ENCODE measurements at places on chromosomes 1 and 21.
A peak's percentile ranks its signal among the peaks of the same experiment; 100 is the strongest.

DNA sequence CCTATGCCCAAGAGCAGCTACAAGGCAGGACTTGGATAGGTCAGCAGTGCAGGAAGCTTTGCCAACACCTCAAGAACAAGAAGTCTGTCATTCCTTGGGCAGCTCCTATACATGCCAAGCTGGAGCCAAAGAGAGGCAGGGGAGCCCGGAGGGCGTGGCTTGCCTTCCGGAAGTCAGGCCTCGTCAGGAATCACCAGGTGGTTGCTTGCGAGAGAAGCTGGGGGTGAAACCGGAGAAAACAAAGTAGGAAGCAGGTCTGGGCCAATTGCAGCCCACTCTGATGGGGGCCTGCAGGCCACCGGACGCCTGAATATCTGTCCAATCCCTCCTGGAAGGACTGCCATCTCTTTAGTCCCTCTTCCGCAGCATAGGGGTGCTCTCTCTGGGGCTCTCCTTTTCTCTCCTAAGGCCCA, 794 bp upstream of the FAM76A start:
- DNase-seq = no peak

GRCh38 chr1:113760102-113761080, 1.1 kb upstream of the PHTF1 start:
- DNase-seq = no peak

DNA sequence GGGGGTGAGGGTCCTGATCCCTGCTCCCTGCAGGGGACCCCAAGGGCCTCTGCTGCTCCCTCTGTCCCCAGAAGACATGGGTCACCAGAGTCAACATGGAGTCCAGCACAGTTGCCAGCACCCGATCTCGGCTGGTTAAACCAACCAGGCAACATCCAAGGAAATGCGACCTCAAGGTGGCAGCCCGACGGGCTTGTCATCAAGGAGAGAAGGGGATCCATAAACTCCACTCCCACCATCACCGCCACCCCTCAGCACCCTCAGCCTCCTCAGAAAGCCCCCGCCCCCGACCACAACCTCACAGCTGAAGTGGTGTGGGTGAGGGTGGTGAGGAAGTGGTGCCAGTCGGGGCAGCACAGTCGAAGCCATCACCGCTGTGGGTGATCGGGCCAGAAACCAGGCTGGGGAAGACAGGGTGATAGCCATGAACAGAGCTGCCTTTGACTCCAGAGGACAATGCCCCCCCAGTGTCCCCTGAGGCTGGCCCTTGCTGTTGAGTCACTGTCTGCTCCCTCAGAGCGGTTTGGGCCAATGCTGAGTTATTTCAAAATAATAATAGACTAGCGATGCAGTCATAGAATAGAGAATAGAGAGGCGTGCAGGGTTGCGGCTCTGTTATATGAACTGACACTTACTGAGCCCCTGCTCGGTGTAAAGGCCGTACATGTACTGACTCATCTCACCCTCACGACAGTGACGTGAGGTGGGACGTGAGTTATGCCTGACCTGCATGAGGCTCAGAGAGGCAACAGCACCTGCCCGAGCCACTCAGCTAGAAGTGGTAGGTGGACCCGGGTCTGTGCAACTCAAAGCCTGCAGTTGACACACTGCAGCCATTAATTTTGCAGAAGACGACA, 88.7 kb upstream of the IFFO2 start:
- no peak for DNase-seq

- no peak for DNase-seq
Observed at GRCh38 chr1:226082959-226083301, 20.4 kb downstream of the H3-3A start.

DNA sequence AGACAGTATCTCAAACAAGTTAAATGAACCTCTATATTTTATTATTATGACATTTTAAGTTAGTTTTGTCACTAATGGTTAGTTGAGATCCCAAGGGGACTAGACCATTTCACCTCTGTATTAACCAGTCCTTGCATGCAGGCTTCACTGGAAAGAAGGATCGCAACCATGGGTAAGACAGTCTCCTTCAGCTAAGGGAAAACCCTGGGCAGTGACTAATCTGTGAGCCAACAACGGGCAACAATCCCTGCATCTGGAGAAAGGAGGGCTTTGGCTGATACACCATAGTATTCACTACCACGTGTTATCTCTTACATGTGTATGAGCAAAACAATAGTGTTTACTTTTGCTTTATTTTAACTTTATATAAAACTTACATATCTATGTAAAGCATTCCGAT, 708.8 kb upstream of the CHRM3 start:
- DNase-seq = peak; percentile 18

- no peak for DNase-seq
Observed at GRCh38 chr1:172480431-172480830, 36.6 kb upstream of the PIGC start.

- DNase-seq = no peak
Observed at GRCh38 chr21:28801906-28802305, 190.8 kb downstream of the LTN1 start.

DNA sequence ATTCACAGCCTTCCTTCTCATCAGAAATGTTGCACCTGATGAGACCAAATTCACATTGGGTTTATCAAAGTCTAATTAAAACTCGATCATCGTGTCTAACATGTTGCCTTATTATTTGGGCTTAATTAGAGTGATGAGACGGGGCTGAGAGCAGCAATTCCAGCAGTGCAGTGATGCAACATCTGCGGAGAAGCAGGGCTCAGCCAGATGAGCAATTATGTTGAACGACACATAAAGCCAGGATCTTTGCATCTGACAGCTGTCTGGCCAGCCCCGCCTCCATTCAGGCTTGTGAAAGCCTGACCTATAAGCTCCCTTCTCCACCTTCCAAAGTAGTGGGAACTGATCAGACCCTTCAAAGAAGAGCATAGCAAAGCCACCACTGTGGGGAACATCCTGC, 109.8 kb downstream of the C1orf94 start:
- DNase-seq = no peak

DNA sequence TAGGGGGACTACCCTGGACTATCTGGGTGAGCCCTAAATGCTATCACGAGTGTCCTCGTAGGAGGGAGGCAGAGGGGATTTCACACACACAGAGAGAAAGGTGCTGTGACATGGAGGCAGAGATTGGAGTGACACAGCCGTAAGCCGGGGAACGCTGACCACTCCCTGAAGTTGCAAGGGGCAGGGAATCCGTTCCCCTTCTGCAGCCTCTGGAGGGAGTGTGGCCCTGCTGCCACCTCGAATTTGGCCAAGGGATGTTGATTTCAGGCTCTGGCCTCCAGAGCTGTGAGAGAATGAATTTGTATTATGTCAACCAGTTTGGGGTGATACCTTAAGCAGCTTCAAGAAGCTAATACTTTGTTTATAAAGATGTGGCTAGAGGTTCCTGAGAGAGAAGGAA, 137.7 kb downstream of the ACTL8 start:
- no peak for DNase-seq

DNA sequence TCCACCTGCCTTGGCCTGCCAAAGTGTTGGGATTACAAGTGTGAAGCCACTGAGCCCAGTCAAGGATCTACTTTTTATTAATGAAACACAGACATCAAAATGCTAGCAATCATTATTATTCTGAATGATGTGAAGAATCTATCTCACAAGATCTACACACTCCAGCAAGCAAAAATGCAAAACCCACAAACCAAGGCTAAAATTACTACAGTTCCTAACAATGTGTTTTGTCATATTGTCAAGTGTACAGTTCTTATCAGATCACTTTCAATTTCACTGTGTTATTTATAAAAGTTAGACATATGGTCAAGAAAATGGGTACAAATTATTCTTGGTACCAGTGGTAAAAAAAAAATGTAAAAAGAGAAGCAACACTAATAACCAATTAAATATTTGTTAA, 61.3 kb upstream of the SDC3 start:
- no peak for DNase-seq

GRCh38 chr1:31714442-31715086, 10.7 kb upstream of the COL16A1 start:
- DNase-seq = peak; percentile 69

DNA sequence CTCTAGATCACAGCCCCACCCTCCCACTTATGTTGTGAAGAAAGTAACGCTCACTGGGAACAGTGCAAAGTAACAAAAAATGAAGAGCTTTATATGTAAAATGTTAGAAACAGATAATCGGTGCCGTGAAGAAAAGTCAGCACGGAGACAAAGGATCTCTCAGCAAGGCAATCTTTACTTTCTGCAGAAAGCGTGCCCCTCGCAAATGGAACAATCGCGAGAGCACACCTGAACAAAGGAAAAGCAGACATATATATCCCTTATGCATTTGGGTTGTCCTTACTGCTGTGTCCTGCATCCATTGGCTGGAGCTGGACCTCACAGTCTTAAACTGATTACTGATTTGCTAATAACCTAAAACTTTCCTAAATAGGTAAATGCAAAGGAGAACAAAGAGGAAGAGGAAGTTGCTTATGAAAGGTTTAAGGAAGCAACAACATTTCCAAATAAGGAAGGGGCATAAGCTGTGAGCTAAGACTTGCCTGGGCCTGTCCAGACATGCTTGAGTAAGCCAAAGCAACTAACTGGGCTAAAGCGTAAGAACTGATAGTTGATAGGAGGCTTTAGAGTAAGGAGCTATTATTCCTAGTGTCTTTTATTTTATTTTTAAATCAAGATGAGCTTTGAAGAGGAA, 89.7 kb downstream of the GTF2B start:
- DNase-seq = peak; percentile 21

- DNase-seq = no peak
Observed at GRCh38 chr21:14699433-14700407, 153.6 kb upstream of the SAMSN1 start.

DNA sequence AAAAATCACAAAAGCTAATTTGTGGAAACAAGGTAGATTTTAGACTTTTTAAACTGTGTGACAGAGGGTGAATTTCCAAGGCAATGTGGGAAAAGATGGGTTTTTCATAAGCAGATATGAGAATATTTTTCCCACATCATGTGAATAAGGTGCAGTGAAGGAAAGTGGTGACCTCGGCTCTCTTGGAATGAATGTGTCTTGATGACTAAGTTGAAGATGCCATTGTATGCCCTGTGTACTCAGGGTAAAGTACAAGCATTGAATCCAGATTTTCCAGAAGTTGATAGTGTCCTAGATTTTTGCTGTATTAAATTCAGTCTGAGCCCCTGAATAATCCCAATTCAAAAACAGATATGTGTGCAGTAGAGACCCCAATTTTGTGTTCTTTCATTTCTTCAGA, 442.6 kb upstream of the ADGRL2 start:
- no peak for DNase-seq

- DNase-seq = no peak
Observed at GRCh38 chr1:244066954-244067716, 16.1 kb downstream of the ZBTB18 start.

GRCh38 chr1:40742363-40743061, 41.1 kb upstream of the KCNQ4 start:
- DNase-seq = no peak

DNA sequence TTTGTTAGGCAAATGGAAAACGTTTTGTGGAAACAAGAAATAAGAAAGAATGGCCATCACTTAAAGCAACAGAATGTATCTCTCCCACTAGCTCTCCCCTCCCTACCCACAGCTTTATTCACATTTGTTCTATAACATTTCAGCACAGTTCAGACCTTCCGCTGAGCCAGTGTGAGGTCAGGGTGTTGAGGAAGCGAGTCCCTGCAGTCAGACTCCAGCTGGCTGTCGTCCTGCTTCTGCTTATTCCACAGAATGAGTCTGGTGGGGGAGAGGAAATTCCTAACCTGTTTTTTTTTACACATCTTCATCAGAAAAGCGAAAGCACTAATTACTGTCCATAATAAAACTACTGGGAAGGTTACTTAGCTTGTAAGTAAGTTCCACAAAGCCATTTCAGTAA, 39.0 kb downstream of the MRPL39 start:
- peak; percentile 21 for DNase-seq

GRCh38 chr1:85656948-85657347, 51.3 kb downstream of the ZNHIT6 start:
- DNase-seq = no peak

GRCh38 chr1:41723786-41724185, 194.9 kb downstream of the HIVEP3 start:
- DNase-seq = no peak

DNA sequence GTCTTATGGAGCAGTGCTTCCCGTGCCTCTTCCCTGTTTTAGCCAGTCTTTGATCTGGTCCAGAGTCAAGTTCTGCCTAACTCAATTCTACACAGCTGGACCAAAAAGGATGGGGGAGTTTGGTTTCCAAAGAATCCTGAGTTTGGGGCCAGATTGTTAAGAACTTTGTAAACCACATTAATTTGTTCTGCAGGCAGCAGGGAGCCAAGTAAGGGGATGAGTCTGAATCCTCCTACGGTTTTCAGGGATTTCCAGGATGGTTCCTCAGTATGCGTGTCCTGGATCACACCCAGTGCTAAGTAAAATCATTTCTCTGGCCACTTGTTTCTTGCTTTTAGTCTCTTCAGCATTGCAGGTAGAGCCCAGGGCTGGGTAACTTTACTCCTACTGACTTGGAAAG, 26.1 kb upstream of the GJA5 start:
- no peak for DNase-seq

GRCh38 chr1:84969489-84970250, 27.2 kb downstream of the MCOLN2 start:
- no peak for DNase-seq

- DNase-seq = peak; percentile 97
Observed at GRCh38 chr21:39379986-39380891, 31.4 kb upstream of the HMGN1 start.

- peak; percentile 61 for DNase-seq
Observed at GRCh38 chr1:64469977-64470664, at the start of gene CACHD1. TSS of gene CACHD1 (plus strand) at chr1:64470129. CDS start at chr1:64470745, 616 bp downstream.

- DNase-seq = no peak
Observed at GRCh38 chr1:56644919-56645676, at the start of gene PRKAA2. TSS of gene PRKAA2 (plus strand) at chr1:56645314. CDS start at chr1:56645388, 74 bp downstream.

DNA sequence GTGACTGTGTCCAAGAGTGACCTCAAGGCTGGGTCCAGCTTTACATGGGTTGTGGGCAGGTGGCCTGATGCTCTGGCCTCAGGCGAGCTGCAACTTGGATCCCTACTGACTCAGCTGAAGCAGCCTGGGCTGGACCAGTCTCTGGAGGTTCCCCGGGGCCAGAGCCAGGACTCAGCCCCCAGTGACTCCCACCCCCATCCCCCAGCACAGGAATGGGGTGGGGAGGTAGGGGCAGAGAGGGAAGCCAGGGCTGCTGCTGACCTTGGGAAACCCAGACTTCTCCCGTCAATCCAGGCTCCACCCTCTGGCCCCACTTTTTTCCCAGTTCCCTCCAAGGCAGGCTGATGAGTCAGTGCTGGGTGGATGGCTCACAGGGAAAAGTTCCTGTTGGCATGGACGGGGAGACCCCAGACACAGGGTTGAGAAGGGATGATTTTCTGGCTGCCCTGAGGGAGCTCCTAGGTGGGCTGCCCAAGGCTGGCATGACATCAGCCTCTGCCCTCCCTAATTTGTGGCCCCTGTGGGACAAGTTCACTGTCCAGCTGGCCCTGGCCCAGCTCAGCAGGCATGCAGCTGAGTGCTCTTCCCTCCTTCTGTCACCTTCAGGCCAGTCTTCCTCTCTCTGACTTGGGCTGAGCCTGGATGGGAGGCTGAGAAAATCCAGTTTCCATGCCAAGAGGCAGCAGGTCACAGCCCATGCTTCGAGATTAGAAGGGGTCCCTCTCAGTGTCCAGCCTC, 2.2 kb downstream of the ZC3H12A start:
- peak; percentile 68 for DNase-seq

GRCh38 chr1:20248971-20249612, 41.6 kb upstream of the VWA5B1 start:
- DNase-seq = no peak

- no peak for DNase-seq
Observed at GRCh38 chr21:43997766-43998742, 14.1 kb upstream of the TRAPPC10 start.

- DNase-seq = no peak
Observed at GRCh38 chr1:185774394-185774793, 40.2 kb downstream of the HMCN1 start.

- DNase-seq = no peak
Observed at GRCh38 chr1:68074472-68074871, 24.0 kb upstream of the DIRAS3 start.

- DNase-seq = no peak
Observed at GRCh38 chr1:19528438-19528837, 43.1 kb upstream of the CAPZB start.
